Esophagus muscularis mucosa (tissue), 4 donors: ENCODE measurements at places on chromosomes 7 and 10. TPM values are rescaled to one million over a fixed set of nuclear protein-coding genes. Genes with fewer than 3 reads are reported as not detected.

RHOBTB1 gene
- 39.2 TPM for total RNA-seq

FEZF1 gene
- not detected for total RNA-seq

HOXA11 gene
- total RNA-seq: not detected

NFE2L3 gene
- total RNA-seq: 2.5 TPM

ANXA8L1 gene
- not detected for total RNA-seq

RAMP3 gene
- 50.0 TPM for total RNA-seq

KCP gene
- 0.29 TPM for total RNA-seq

CYREN gene
- 40.9 TPM for total RNA-seq

CAMK2B gene
- total RNA-seq: 0.50 TPM

DLG5 gene
- total RNA-seq: 90.5 TPM

IKZF1 gene
- 10.0 TPM for total RNA-seq

TFR2 gene
- total RNA-seq: 0.17 TPM

DRGX gene
- not detected for total RNA-seq

UBTD1 gene
- total RNA-seq: 4.2 TPM

SORBS1 gene
- 1,755 TPM for total RNA-seq

GPRIN2 gene
- total RNA-seq: not detected
